ENCODE measurements at places on chromosomes 12 and 14. TPM values are rescaled to one million over a fixed set of nuclear protein-coding genes. Genes with fewer than 3 reads are reported as not detected.

DNA sequence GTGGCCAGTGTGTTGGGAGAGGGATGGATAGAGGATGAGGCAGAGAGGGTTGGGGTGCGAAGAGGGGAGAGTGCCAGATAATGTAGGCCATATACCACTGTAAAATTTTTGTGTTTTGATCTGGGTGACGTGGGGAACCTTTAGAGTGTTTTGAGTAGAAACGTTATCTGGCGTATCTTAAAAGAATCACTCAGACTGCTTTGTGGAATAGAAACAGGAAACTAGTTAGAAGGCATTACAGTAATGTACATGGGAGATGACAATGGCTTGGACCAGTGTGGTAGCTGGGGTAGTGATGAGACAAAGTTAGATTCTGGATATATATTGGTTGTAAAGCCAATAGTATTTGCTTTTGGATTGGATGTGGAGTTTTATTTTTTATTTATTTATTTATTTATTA is 20.6 kb downstream of the ATF1 start:
- H3K27me3 ChIP-seq: no peaks in the 10 kb centered on the region
- H3K36me3 ChIP-seq: peaks cover 16% of the 10 kb centered on the region
- no peak overlapping the region for H3K27ac ChIP-seq
- DNase-seq: peak; percentile 11

DNA sequence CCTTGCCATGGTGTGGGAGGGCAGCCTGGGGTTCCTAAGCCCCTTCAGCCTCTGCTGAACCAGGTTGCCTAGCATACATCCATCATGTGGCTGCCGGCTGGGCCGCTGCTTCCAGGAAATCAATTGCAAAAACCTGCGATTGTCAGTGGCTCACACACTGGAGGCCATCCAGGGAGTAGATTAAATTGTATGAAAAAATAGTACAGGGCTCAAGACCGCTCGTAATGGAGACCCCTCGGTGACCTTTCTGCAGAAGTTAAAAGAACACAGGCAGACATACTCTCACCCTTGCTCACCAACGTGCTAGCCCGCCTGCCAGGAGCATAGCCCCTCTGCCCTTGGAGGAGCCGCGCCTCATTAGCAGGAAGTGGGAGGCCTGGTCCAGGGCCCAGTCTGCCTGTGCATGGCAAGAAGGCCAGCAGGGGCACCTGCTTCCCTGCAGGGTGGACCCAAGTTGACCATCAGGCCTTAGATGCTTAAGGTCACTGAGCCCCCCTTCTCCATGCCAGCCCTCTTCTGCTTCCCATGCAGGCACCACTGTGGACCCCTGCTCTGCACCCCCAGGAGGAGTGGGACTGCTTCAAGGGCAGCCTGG is 31.4 kb upstream of the CIPC start:
- H3K36me3 ChIP-seq: no peaks in the 10 kb centered on the region
- no peaks in the 10 kb centered on the region for H3K4me1 ChIP-seq
- no peak overlapping the region for H3K4me3 ChIP-seq
- DNase-seq: no peak
- H3K27ac ChIP-seq: no peak overlapping the region

MARCHF9 gene
- total RNA-seq: 25.4 TPM

- no peak overlapping the region for H3K27ac ChIP-seq
- no peak for DNase-seq
Measured at GRCh38 chr12:77599782-77600467, 230.8 kb upstream of the NAV3 start.

- no peak for DNase-seq
- H3K27me3 ChIP-seq: no peaks in the 10 kb centered on the region
- no peak overlapping the region for H3K27ac ChIP-seq
Measured at GRCh38 chr12:31756977-31757420, 28.2 kb upstream of the AMN1 start.

GRCh38 chr12:111788178-111788654 is 21.5 kb downstream of the ALDH2 start:
- H3K36me3 ChIP-seq: no peaks in the 10 kb centered on the region
- H3K27me3 ChIP-seq: no peaks in the 10 kb centered on the region
- H3K27ac ChIP-seq: no peak overlapping the region
- no peak for DNase-seq
- no peaks in the 10 kb centered on the region for H3K4me1 ChIP-seq

GRCh38 chr14:99192830-99193229 is 79.2 kb downstream of the BCL11B start:
- H3K4me1 ChIP-seq: peaks cover 55% of the 10 kb centered on the region
- H3K27ac ChIP-seq: peak overlapping the region; percentile 44
- no peaks in the 10 kb centered on the region for H3K36me3 ChIP-seq
- DNase-seq: no peak

GRCh38 chr14:95313190-95313589 is 6.5 kb downstream of the CLMN start:
- H3K27ac ChIP-seq: no peak overlapping the region
- no peak for DNase-seq
- H3K36me3 ChIP-seq: no peaks in the 10 kb centered on the region
- H3K4me3 ChIP-seq: no peak overlapping the region
- H3K27me3 ChIP-seq: no peaks in the 10 kb centered on the region

DBX2 gene
- not detected for total RNA-seq

- DNase-seq: no peak
- peaks cover 31% of the 10 kb centered on the region for H3K36me3 ChIP-seq
- H3K4me1 ChIP-seq: no peaks in the 10 kb centered on the region
- no peak overlapping the region for H3K27ac ChIP-seq
Measured at GRCh38 chr12:50102646-50103309, 1.0 kb upstream of the GPD1 start.

- DNase-seq: no peak
- no peak overlapping the region for H3K4me3 ChIP-seq
- H3K27me3 ChIP-seq: no peaks in the 10 kb centered on the region
- H3K36me3 ChIP-seq: no peaks in the 10 kb centered on the region
- no peak overlapping the region for H3K27ac ChIP-seq
- no peaks in the 10 kb centered on the region for H3K4me1 ChIP-seq
Measured at GRCh38 chr14:72254202-72254936, 322.1 kb downstream of the RGS6 start.

VAMP1 gene
- 83.8 TPM for total RNA-seq

- no peak for DNase-seq
- H3K4me1 ChIP-seq: peaks cover 82% of the 10 kb centered on the region
- H3K27me3 ChIP-seq: no peaks in the 10 kb centered on the region
- H3K36me3 ChIP-seq: peaks cover 69% of the 10 kb centered on the region
- no peak overlapping the region for H3K4me3 ChIP-seq
Measured at GRCh38 chr14:100104523-100105300, 39.5 kb downstream of the EVL start.

MYH6 gene
- not detected for total RNA-seq

- H3K27me3 ChIP-seq: peaks cover 30% of the 10 kb centered on the region
- no peak overlapping the region for H3K27ac ChIP-seq
- peaks cover 4% of the 10 kb centered on the region for H3K4me1 ChIP-seq
- no peak for DNase-seq
Measured at GRCh38 chr12:49957570-49957967, 4.1 kb upstream of the AQP5 start.

DNA sequence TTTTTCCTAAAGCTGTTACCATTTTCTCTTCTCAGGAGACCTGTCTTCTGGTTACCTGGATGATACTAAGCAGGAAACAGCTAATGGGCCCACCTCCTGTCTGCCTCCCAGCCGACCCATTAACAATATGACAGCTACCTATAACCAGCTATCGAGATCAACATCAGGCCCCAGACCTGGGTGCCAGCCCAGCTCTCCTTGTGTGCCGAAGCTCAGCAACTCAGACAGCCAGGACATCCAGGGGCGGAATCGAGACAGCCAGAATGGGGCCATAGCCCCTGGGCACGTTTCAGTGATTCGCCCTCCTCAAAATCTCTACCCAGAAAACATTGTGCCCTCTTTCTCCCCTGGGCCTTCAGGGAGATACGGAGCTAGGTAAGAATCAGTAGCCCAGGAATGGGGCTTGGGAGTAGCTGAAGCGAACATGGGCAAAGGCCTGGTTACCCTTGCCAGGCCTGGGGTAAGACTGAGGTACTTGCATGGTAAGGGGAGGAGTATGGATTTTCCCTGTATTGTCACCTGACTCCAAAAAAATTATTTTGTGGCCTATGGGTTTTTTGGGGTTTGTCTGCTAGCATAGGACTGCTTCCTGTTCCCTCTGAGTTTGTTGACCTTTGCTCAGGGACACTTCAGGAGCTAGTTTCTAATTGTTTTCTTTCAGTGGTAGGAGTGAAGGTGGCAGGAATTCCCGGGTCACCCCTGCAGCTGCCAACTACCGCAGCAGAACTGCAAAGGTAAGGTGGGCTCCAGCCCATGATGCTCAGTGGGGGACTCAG is 26.6 kb downstream of the TRAFD1 start:
- no peaks in the 10 kb centered on the region for H3K27me3 ChIP-seq
- peaks cover 59% of the 10 kb centered on the region for H3K36me3 ChIP-seq
- H3K4me3 ChIP-seq: no peak overlapping the region
- no peaks in the 10 kb centered on the region for H3K4me1 ChIP-seq
- no peak for DNase-seq
- no peak overlapping the region for H3K27ac ChIP-seq

DNA sequence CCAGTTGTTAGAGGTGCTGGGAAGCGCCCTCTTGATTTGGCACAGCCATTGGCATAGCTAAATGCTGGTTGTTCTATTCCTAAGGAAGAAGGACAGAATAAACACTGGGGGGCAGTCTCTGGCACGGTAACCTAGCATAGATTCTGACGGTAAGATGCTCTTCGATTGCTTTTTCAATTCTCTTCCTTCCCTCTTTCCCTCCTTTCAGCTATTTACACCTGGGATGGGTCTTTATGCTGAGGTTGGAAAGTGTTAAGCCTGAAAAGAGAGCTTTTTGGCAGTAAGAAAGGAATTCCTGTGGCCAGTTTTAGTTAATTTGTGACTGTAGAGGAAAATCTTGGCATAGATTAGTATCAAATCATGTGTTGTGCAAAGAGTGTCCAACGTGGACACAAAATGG is 162.8 kb downstream of the SNAPC1 start:
- H3K4me1 ChIP-seq: no peaks in the 10 kb centered on the region
- no peaks in the 10 kb centered on the region for H3K36me3 ChIP-seq
- H3K27ac ChIP-seq: no peak overlapping the region
- H3K4me3 ChIP-seq: no peak overlapping the region
- no peaks in the 10 kb centered on the region for H3K27me3 ChIP-seq

APAF1 gene
- 34.9 TPM for total RNA-seq

GRCh38 chr12:56334490-56334793 is 642 bp upstream of the PAN2 start:
- H3K36me3 ChIP-seq: no peaks in the 10 kb centered on the region
- H3K27me3 ChIP-seq: no peaks in the 10 kb centered on the region
- H3K4me3 ChIP-seq: peak overlapping the region; percentile 77
- no peak for DNase-seq

GUCY2C gene
- not detected for total RNA-seq

- peaks cover 11% of the 10 kb centered on the region for H3K36me3 ChIP-seq
- H3K4me3 ChIP-seq: no peak overlapping the region
- no peaks in the 10 kb centered on the region for H3K27me3 ChIP-seq
- no peak overlapping the region for H3K27ac ChIP-seq
Measured at GRCh38 chr14:88616697-88617096, 53.9 kb downstream of the ZC3H14 start.

DNA sequence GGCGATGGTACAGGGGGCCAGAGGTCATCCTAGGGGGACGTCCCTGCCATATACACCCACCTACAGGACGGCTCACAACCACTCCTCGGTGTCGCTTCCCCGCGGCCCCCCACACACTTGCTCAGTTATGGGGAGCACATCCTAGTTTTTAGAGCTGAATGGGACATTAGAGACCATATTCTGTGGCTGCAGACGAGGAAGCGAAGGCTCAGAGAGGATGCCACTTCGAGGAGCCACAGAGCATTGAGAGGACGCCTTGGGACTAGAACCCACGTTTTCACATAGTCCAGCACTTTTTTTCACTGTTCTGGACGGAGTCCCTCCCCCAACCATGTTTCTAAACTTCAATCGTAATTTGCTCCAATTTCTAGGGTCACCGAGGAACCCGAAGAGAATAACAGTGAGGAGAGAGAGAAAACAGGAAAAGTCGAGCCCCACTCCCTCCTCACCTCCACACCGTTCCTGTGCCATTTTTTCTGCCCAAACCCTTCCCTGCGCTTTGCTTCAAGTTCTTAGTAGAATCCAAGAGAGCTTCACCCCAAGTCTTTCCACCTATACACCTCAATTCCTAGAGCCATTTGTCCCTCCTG is 641 bp upstream of the ASCL1 start:
- H3K27ac ChIP-seq: no peak overlapping the region
- H3K4me1 ChIP-seq: peaks cover 6% of the 10 kb centered on the region
- no peak for DNase-seq
- no peaks in the 10 kb centered on the region for H3K36me3 ChIP-seq
- H3K27me3 ChIP-seq: peaks cover 24% of the 10 kb centered on the region

DNA sequence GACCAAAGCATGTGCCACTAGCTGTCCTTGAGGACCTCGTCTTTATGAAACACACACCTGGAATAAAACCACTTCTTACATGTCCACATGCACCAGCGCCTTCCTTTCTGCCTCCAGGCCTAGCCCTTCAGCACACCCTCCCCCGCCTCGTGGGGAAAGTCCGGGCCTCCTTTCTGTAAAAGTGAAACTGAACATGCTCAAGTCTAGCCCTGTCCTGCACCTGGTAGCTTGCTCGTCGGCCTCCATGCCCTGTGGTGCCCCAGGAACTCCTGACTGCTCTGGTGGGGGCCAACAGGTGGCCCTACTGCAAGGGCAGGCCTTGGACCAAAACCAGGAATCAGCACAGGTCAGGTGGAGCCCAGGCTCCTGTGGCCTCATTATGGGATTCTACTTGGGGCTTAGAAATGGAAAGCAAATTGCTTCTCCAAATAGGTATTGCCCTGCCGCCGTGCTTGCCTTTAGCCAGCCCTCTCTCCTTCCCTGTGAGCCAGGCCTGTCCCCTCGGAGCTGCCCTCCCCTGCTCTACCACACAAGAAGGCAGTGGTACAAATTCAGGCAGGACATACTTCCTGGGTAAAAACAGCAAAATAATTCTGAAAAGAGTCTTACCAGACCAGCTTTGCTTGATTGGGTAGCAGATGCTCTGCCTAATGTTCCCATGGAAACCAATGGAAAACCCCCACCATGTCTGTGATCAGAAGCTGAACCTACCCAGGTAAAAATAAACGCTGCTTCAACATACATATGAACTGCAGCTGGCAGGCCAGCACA is 43.5 kb downstream of the ERH start:
- no peak overlapping the region for H3K4me3 ChIP-seq
- peak; percentile 71 for DNase-seq
- peak overlapping the region; percentile 39 for H3K27ac ChIP-seq
- H3K36me3 ChIP-seq: no peaks in the 10 kb centered on the region
- peaks cover 14% of the 10 kb centered on the region for H3K4me1 ChIP-seq
- no peaks in the 10 kb centered on the region for H3K27me3 ChIP-seq

COCH gene
- 0.73 TPM for total RNA-seq

- H3K36me3 ChIP-seq: no peaks in the 10 kb centered on the region
- H3K4me3 ChIP-seq: no peak overlapping the region
Measured at GRCh38 chr12:4975574-4975973, 65.9 kb downstream of the KCNA1 start.

TEX52 gene
- total RNA-seq: not detected

DNA sequence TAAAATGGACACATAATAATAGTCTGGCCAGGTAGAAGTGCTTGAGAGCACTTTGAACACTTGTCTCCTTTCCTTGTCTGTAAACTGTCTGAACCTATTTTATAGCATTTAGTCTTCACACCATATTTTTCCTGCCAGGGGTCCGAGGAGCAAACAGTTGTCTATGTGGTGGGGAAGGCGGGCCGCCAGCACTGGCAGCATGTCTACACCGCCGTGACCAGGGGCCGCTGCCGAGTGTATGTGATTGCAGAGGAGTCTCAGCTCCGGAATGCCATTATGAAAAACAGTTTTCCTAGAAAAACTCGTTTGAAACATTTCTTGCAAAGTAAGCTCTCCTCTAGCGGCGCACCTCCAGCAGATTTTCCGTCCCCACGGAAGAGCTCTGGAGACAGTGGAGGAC is 28.7 kb downstream of the HELB start:
- no peak overlapping the region for H3K4me3 ChIP-seq
- no peak overlapping the region for H3K27ac ChIP-seq
- no peaks in the 10 kb centered on the region for H3K27me3 ChIP-seq
- peaks cover 29% of the 10 kb centered on the region for H3K36me3 ChIP-seq
- no peak for DNase-seq
- no peaks in the 10 kb centered on the region for H3K4me1 ChIP-seq
